Activated CD4-positive, alpha-beta T cell treated with anti-CD3 and anti-CD28 coated beads, Interleukin-2, amount 10 ng/mL, durations not matched to agents 7 days and 5 days (primary cell): ENCODE measurements at places on chromosomes 6 and 20. TPM values are rescaled to one million over a fixed set of nuclear protein-coding genes. Genes with fewer than 3 reads are reported as not detected.
A peak's percentile ranks its signal among the peaks of the same experiment; 100 is the strongest.

The C6orf58 gene
- not detected for total RNA-seq

DNA sequence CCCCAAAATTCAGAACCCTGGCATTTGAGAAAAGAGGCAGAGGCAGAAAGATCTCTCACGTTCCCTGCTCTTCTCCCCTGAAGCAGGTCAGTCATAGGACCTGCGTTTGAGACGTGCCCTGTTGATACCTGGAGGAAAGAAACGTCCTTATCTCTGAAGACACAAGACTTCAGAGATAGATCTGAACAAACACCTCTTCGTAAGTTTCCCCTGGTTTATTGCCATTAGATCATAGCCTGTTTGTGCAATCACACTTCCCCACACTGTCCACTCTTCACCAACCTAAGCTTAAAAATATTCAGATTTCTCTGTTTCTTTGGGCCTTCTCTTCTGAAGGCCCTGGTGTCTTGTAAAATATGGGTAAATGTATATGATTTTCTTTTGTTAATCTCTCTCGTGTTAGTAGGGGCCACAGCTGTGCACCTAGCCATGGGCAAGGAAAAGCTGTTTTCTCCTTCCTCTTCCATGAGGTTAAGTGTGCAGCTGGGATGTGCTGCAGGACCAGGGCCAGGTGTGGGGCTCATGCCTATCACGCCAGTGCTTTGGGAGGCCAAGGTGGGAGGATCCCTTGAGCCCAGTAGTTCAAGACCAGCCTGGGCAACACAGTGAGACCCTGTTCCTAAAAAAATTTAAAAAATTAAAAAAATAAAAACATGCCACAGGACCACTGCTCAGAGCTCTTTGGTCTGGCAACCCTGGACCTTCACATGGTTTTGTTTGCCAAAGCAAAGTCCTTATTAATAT is 4.7 kb upstream of the SLC22A2 start:
- DNase-seq: no peak
- no peaks in the 10 kb centered on the region for H3K36me3 ChIP-seq
- H3K27ac ChIP-seq: no peak overlapping the region
- H3K4me1 ChIP-seq: no peaks in the 10 kb centered on the region

DNA sequence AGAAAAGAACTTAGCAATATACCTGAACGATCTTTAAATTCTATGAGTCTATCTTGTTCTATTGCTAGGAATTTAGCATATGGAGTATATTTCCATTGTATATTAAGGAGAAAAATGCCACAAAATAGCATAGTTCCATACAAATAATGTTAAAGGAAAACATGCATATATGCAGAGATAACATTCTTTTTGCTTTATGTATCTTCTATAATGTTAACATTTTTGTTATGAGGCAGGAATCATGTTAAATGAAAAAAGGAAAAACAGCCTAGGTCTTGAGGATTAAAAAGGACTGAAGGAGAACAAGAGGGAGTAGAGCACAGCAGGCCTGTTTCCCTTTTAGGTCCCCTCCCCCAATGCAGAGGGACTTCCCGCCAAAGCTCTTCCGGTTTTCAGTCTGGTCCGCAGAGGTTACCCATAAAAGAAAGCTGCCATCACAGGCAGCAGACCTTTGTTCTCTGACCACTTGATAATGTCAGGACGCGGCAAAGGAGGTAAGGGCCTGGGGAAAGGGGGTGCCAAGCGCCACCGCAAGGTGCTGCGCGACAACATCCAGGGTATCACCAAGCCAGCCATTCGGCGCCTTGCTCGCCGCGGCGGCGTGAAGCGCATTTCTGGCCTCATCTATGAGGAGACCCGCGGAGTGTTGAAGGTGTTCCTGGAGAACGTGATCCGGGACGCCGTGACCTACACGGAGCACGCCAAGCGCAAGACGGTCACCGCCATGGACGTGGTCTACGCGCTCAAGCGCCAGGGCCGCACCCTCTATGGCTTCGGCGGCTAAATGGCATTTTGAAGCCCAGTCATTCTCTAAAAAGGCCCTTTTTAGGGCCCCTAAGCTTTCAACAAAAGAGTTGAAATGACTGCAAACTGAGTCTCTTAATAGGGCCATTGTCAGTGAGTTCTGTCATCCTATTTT is 108.4 kb upstream of the PRSS16 start:
- H3K4me1 ChIP-seq: peaks cover 63% of the 10 kb centered on the region
- H3K27me3 ChIP-seq: no peaks in the 10 kb centered on the region
- H3K27ac ChIP-seq: peak overlapping the region; percentile 99
- H3K36me3 ChIP-seq: peaks cover 31% of the 10 kb centered on the region
- DNase-seq: peak; percentile 82
- peak overlapping the region; percentile 96 for H3K4me3 ChIP-seq

DNA sequence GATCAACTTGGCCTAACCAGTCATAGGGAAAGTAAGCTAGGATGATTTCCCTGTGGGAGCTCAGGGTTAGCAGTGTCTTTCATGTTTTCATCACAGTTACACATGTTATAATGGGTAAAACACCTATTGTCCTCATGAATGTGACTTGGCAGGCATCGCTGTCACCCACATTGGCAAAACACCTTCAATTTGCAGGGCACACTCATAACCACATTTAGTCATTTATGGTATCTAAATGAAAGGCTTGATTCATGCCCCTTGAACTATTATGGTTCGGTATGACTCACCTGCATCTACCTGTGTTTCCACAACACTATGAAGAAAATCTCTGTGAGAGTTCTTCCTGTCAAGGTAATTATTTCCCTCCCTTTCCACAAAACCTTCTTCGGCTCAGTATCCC is 49.2 kb downstream of the FRK start:
- DNase-seq: no peak
- H3K27ac ChIP-seq: no peak overlapping the region
- no peaks in the 10 kb centered on the region for H3K4me1 ChIP-seq

DNA sequence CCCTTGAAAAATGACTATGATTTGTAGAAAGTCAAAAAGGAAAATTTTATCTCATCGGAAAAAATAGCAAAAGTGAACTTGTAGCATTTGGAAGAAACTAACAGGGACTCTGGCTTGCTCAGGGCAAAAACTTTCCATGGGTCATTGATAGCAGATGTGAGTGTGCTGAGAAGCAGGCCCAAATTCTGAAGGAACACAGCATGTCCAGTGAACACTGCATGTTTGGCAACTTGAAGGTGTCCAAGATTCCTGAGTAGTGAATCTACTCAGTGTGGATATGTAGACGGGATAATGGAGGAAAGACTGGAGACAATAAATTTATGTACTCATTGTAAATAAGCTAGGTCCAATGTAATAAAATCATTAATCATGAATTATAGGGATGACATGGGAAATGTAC is 8.2 kb downstream of the SLC17A2 start:
- no peaks in the 10 kb centered on the region for H3K27me3 ChIP-seq
- DNase-seq: no peak
- H3K36me3 ChIP-seq: no peaks in the 10 kb centered on the region
- no peak overlapping the region for H3K4me3 ChIP-seq
- peaks cover 3% of the 10 kb centered on the region for H3K4me1 ChIP-seq

GRCh38 chr20:62274332-62274950 is 28.4 kb upstream of the ADRM1 start:
- H3K36me3 ChIP-seq: peaks cover 12% of the 10 kb centered on the region
- H3K4me1 ChIP-seq: no peaks in the 10 kb centered on the region
- DNase-seq: no peak
- no peak overlapping the region for H3K27ac ChIP-seq
- H3K4me3 ChIP-seq: no peak overlapping the region

GRCh38 chr20:4848041-4848440 is 126.3 kb downstream of the PRND start:
- H3K27ac ChIP-seq: no peak overlapping the region
- no peaks in the 10 kb centered on the region for H3K36me3 ChIP-seq
- DNase-seq: no peak
- H3K4me1 ChIP-seq: peaks cover 2% of the 10 kb centered on the region

GRCh38 chr6:161023316-161023715 is 31.7 kb downstream of the MAP3K4 start:
- DNase-seq: no peak
- H3K36me3 ChIP-seq: peaks cover 9% of the 10 kb centered on the region
- H3K4me3 ChIP-seq: no peak overlapping the region
- H3K27me3 ChIP-seq: no peaks in the 10 kb centered on the region
- no peaks in the 10 kb centered on the region for H3K4me1 ChIP-seq

DNA sequence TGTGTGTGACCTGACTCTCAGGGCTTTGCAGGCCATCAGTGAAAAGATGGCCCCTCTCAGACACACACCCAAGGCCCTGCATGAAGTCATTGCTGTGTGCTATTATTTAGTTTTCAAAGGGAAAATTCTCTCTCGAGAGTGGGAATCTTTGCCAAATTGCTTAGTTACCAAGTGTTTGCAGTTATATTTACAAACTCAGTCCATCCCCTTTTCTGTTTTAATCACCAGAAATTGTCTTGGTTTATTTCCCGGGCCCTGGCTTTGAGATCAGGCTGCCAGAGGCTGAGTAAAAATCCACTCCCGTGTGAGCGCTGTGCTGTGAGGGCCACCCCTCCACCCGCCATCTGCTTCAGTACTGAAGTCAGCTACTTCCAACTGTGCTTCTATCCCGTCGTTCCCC is 163.1 kb downstream of the SOD2 start:
- peaks cover 3% of the 10 kb centered on the region for H3K27me3 ChIP-seq
- no peak overlapping the region for H3K4me3 ChIP-seq
- no peaks in the 10 kb centered on the region for H3K4me1 ChIP-seq
- H3K27ac ChIP-seq: no peak overlapping the region
- no peaks in the 10 kb centered on the region for H3K36me3 ChIP-seq

DNA sequence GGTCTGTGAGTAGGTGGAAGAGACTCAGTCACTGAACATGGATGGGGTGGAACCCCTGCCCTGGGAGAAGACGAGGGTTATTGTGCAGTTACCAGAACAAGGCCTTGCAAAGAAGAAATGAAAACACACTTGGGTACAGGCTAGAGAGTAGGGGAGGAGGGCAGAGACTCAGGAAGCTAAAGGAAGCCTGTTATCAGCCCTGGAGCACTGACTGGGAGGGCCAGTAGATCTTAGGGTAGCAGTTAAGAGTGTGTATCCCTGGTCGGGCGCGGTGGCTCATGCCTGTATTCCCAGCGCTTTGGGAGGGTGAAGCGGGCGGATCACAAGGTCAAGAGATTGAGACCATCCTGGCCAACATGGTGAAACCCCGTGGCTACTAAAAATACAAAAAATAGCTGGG is 74.4 kb downstream of the SASH1 start:
- peaks cover 14% of the 10 kb centered on the region for H3K27me3 ChIP-seq
- H3K4me1 ChIP-seq: no peaks in the 10 kb centered on the region
- no peak overlapping the region for H3K4me3 ChIP-seq
- DNase-seq: no peak
- no peaks in the 10 kb centered on the region for H3K36me3 ChIP-seq
